ENCODE measurements at places on chromosomes 16 and 17. TPM values are rescaled to one million over a fixed set of nuclear protein-coding genes. Genes with fewer than 3 reads are reported as not detected.

DNA sequence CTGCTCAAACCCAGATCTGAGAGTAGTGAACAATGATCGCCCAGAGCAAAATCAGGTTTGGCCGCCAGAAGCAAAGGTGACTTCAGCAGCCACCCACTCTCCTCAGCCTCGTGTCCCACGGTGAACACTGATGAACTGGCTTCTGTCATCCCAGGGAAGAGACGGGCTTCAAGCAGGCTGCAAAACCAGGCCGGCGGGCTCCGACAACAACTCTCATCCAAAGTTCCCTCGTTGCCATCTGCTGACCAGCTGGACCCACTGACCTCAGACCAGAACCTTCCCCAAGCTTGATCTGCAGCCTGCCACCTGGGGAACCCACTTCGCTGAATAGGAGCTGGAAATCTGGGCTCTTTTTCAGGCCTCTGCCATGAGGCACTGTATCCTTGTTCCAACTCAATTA lies 69.6 kb upstream of the MRTFB start:
- DNase-seq, result no peak

DNA sequence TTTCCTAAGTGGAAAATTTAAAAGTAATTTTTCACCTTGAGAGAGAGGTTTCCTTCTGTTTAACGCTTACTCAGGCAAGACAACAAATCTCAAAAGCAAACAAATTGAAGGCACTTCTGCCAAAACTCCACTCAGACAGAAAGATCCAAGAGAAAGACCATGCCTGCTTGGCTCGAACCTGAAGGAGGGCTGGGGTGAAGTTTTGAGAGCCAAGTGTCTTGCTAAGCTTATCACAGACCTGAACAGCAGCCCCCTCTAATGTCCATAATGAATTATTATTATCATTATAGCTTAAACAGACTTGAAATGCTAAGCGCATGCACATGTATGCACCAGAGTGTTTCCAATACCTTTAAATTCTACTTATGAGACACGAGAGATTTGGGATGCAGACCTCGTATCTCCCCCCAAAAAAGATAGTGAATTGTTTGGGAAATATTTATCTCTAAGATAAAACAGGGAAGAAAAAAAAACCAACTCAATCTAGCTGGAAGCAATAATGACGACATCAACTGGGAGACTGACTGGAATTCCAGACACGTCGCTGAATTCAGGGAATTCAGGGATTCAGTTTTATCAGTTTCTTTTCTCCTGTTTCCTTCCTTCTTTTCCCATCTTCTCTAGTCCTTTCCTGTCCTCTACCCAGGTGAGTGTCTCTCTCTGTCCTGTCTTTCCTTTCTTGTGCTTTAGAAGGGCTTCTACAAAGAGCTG lies 473.2 kb downstream of the RBFOX1 start:
- no peak for DNase-seq

DNA sequence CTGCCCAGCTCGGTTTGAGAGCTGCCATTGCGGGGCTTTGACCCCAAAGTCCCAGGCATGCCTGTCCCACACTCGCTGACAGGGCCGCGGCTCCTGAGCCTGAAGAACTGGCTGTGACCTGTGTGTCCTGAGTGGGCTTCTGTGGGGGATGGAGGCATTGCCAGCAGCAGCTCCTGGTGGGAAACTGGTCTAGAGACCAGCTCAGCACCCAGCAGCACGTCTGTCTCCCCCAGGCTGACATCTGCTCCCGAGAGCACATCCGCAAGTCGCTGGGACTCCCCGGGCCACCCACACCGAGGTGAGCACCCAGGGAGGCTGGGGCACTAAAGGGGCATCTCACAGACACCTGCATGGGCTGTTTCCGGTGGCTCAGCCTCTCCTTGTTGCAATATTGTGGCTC lies 13.4 kb downstream of the ENDOV start:
- DNase-seq, result no peak

- DNase-seq, result no peak
Observed at GRCh38 chr16:3986235-3986544, 105.7 kb upstream of the CREBBP start.

GRCh38 chr16:84952335-84953189 lies 58.8 kb downstream of the ZDHHC7 start:
- peak; percentile 93 for DNase-seq

GRCh38 chr16:72666267-72666666 lies 381.7 kb downstream of the ZFHX3 start:
- DNase-seq, result no peak

DNA sequence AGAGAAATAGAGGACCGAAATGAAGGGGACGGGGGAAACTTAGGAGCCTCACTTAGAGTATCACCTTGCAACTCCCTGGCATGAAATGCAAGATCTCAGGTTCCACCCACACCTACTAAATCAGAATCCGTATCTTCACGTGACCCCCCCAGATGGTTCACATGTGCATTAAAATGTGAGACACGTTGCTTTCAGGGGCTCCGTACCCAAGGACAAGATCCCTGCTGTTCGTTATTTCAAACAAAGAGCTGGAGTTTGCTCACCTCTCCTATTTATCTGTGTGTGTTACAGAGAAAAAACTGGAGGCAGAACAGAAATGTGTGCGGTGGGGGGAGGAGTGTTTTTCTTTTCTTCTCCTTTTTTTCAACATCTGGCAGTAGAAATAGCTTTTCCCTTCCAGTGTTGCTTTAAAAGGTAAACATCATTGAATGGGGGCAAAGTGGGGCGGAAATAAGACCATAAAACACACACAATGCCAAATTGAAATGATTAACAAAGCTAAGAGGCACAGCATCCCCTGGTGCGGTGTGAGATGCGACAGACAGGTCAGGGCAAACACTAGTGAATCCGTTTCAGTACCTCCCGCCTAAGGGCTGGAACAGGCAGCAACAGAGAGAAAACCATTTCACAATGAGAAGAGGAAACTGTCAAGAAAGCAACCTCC lies 145.4 kb downstream of the SOX9 start:
- DNase-seq, result no peak

DNA sequence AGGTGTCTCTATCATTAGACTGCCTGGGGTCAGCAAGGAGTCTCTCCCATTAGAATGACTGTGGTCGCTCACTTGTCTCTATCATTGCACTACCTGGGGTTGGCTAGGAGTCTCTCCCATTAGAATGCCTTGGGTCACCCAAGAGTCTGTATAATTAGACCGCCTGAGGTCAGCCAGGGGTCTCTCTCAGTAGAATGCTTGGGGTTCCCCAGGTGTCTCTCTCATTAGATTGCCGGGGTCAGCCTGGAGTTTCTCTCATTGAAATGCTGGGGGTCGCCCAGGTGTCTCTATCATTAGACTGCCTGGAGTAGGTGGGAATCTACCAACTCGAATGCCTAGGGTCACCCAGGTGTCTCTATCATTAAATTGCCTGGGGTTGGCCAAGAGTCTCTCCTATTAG lies 2231.6 kb downstream of the TP53TG3F start:
- no peak for DNase-seq

DNA sequence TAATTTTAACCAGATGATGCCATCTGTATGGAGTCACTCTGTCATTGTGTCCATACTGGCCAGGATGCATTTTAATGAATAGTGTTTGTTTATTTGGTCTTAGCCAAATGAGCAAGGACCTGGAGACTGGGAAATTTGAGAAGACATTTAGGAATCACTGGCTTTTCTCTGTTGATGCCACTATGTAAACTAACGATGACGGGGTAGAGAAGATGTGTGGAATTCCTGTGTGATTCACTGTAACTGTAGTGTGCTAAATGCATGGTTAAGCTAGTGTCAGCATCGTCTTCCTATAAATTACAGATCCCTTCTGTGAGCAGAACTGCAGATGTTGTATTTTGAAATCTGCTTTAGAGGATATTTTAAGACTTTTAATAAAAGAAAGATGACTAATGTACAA lies 66.6 kb downstream of the NOS2 start:
- no peak for DNase-seq

GRCh38 chr17:66511135-66511534 lies 208.7 kb downstream of the PRKCA start:
- no peak for DNase-seq

DNA sequence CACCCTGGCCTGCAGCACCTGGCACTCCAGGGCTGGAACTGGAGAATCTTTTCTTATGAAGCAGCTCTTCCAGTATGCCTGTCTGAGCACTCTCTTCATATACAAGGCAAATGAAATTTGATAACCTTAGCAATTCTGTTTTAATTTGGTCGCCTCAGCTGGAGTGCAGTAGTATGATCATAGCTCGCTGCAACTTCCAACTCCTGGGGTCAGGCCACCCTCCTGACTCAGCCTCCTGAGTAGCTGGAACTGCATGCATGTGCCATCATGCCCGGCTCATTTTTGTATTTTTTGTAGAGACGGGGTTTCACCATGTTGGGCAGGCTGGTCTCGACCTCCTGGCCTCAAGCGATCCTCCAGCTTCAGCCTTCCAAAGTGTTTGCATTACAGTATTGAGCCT lies 140.8 kb upstream of the CHMP6 start:
- peak; percentile 28 for DNase-seq

GRCh38 chr17:64240741-64241347 lies 22.2 kb downstream of the TEX2 start:
- peak; percentile 92 for DNase-seq

Gene SULT1A4
- polyA plus RNA-seq, result 132 TPM

Gene GNG13
- polyA plus RNA-seq, result 0.47 TPM

Gene PGAP6
- polyA plus RNA-seq, result 61.9 TPM

Gene ASGR1
- polyA plus RNA-seq, result 2.3 TPM

Gene SLC7A6OS
- polyA plus RNA-seq, result 10.0 TPM

Gene OR3A3
- not detected for polyA plus RNA-seq

Gene EVI2A
- polyA plus RNA-seq, result 23.0 TPM

Data from sigmoid colon (tissue), 7 donors.